ENCODE measurements at places on chromosomes 7 and 10.

DNA sequence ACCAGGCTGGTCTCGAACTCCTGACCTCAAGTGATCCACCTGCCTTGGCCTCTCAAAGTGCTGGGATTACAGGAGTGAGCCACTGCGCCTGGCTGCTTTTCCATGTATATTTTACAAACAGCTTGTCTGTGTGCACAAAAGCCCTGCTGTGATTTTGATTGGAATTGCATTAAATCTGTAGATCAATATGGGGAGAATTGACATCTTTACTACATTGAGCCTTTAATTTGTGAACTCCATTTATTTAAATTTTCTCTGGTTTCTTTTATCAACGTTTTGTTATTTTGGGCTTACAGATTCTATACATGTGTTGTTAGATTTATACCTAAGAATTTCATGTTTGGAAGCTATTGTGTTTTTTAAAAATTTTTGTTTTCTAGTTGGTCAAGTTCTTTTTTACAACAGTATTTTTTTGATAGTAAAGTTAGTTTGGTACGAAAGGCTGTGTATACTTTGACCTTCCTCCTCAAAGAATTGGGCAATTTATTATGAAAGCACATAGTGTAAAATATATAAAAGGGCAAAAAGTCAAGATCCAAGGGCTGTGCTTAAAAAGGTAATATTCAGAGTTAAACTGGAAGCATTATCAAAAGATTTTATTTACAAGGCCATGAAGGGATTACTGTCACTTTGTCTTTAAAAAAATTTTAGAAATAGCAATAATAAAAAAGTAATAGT lies 92.8 kb downstream of the STK31 start:
- ATAC-seq: no peak

- ATAC-seq: no peak
Measured at GRCh38 chr7:159125955-159126270, 18.8 kb downstream of the VIPR2 start.

DNA sequence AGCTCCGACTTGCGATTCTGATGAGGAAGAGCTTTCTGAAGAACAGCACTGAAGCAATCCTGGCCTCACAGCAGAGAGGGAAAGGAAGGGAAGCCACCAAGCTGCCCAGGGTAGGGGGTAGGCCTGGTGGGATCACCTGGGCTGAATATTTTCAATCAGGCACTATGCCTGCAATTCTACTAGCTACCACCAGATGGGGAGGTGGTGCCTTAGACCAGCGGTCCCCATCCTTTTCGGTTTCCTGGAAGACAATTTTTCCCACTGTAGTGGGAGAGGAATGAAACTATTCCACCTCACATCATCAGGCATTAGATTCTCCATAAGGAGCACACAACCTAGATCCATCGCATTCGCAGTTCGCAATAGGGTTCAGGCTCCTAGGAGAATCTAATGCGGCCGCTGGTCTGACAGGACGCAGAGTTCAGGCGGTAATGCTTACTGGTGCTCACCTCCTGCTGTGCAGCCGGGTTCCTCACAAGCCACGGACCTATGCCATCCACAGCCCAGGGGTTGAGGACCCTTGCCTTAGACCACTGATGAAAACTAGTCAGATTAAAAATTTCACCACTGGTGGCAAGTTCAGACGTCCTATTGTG lies 2.7 kb downstream of the LRRC20 start:
- no peak for ATAC-seq

DNA sequence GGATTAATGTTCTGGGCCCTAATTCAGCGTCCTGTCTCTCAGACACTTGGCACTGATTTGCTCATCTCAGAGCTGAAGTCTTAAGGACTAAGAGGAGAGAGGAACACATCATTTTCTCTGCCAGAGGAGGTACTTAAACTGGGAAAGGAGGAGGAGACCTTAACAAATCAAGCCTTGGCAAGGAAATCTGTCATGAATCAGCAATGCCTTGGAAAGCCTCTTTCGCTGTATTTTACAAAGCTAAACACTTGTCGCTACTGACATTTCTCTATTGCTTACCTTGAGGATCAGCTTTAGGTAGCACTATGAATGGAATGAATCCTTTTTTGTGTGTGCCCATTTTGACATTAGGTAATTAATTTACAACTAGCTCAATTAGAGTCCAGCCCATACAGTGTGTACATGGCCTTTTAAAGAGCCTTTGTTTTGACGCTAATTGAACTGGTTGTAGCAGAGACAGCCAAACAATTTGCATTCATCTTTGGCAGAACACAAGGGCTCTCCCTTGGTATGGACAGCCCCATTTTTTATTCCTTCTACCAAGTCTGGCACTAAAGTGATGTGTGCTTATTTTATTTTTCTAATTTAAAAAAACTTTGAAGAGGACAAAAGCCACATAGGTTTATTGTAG lies 37.4 kb downstream of the AUTS2 start:
- ATAC-seq: no peak

GRCh38 chr10:114103284-114103683 lies 59.6 kb downstream of the ADRB1 start:
- ATAC-seq: no peak

- ATAC-seq: peak; percentile 16
Measured at GRCh38 chr7:100966542-100967291, 2.6 kb upstream of the MUC12 start.

GRCh38 chr10:52746169-52746568 lies 26.4 kb downstream of the MBL2 start:
- no peak for ATAC-seq

GRCh38 chr10:66804962-66805361 lies 120.9 kb upstream of the LRRTM3 start:
- no peak for ATAC-seq

- ATAC-seq: no peak
Measured at GRCh38 chr7:40870108-40870507, 735.3 kb downstream of the SUGCT start.

DNA sequence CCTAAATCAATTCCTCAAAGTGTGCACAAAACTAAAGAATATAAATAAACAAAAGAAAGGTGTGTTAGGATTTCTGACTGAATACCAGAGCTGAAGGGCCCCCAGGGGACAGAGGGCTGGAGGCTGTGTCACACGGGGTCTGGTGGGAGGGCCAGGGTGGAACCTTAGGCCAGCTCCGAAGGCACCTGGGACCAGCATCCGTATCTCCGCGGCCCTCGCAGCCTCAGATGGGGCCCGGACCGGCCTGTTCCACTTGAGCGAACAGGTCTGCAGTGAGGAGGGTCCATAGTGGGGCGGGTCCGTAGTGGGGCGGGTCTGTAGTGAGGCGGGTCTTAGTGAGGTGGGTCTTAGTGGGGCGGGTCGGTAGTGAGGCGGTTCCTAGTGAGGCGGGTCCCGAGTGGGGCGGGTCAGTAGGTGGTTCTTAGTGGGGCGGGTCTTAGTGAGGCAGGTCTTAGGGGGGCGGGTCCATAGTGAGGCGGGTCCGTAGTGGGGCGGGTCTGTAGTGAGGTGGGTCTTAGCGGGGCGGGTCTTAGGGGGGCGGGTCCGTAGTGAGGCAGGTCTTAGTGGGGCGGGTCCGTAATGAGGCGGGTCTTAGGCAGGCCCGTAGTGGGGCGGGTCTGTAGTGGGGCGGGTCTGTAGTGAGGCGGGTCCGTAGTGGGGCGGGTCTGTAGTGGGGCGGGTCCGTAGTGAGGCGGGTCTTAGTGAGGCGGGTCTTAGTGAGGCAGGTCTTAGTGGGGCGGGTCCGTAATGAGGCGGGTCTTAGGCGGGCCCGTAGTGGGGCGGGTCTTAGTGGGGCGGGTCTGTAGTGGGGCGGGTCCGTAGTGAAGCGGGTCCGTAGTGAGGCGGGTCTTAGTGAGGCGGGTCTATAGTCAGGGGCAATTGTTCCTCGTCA lies 15.1 kb downstream of the GPR146 start:
- peak; percentile 44 for ATAC-seq

DNA sequence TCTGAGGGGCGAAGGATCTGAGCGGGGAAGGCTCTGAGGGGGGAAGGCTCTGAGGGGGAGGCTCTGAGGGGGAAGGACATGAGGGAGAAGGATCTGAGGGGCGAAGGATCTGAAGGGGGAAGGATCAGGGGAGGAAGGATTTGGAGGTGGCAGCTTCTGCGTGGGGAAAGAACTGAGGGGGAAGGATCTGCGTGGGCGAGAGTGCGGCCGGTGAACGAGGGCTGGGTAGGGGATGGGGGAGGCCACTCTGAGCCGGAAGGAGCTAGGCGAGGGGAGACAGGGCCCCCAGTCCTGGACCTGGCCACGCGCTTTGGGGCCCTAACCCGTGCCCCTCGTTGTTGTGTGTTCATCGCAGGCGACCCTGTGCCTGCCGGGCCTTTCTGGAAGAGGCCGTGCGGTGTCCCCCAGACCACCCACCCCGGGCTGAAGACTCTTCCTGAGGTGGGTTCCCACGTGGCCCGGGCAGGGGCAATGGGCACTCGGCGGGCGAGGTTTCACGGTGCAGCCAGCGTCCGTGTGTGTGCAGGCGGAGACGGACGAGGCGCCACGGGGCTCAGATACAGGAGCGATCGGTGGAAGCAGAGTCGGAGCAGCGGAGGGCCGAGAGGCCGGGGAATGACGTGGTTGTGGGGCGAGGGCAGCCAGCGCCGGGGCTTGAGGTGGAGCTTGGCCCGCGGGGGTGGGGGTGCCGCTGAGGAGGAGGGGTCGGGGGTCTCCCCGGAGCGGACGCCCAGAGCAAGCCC lies 2.0 kb downstream of the CALY start:
- peak; percentile 46 for ATAC-seq

DNA sequence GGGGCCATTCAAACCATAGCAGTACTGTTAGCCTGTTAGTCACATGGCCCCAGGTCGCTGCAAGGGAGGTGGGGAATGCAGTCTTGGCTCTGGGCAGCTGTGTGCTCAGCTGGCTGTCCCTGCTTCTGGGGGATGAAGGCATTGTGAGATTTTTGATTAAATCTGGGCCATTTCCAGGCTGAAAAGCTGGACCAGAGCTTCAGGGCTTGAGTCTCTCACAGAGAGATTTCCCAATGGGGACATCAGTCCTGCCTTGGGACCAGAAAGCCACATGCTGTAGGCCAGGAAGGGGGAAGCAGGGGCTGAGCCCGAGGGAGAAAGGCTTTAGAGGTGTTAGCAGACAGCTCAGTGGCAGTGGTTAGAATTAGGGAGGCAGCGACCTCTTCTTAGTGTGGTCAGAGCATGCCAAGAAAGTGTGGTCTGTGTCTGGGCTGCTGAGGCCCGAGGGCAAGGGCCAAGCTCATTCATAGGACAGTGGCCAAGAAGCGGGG lies 33.6 kb downstream of the PALD1 start:
- no peak for ATAC-seq

DNA sequence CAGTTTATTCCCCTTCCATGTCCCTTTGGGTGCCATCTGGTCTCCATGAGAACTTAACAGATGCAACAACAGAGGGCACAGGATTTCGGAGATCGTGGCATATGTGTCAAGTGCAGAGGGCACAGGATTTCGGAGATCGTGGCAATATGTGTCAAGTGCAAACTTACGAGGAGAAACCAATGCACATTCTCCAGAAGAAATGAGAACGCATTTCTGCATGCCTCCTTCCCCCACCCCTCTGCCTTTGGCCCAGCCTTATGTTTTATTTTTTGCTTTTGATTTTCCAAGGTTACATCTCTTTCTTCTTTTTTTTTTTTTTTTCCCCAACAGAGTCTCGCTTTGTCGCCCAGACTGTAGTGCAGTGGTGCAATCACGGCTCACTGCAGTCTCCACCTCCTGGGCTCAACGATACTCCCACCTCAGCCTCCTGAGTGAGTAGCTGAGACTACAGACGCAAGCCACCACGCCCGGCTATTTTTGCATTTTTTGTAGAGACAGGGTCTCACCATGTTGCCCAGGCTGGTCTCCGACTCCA lies 586 bp upstream of the ANKRD26 start:
- ATAC-seq: peak; percentile 25

DNA sequence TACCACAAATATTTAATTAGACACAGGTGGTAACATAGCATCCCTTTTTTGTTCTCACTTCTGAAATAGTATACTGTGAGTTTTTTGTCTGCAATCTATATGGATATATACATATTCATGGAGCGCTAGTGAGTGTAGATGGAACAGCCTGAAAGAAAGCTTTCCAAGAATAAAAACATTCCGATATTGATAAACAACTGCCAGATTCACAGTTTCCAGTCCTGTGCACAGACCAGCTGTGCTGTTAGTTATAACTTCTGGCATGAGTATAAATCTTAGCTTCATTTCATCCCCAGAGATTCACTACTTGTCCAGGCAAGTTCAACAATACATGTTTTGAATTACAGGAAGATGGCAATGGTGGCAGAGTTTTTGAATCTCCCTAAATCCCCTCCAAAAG lies 467.1 kb upstream of the STEAP1 start:
- no peak for ATAC-seq

- ATAC-seq: no peak
Measured at GRCh38 chr7:40793132-40793531, 658.3 kb downstream of the SUGCT start.

- no peak for ATAC-seq
Measured at GRCh38 chr7:136692221-136692620, 176.2 kb upstream of the CHRM2 start.

DNA sequence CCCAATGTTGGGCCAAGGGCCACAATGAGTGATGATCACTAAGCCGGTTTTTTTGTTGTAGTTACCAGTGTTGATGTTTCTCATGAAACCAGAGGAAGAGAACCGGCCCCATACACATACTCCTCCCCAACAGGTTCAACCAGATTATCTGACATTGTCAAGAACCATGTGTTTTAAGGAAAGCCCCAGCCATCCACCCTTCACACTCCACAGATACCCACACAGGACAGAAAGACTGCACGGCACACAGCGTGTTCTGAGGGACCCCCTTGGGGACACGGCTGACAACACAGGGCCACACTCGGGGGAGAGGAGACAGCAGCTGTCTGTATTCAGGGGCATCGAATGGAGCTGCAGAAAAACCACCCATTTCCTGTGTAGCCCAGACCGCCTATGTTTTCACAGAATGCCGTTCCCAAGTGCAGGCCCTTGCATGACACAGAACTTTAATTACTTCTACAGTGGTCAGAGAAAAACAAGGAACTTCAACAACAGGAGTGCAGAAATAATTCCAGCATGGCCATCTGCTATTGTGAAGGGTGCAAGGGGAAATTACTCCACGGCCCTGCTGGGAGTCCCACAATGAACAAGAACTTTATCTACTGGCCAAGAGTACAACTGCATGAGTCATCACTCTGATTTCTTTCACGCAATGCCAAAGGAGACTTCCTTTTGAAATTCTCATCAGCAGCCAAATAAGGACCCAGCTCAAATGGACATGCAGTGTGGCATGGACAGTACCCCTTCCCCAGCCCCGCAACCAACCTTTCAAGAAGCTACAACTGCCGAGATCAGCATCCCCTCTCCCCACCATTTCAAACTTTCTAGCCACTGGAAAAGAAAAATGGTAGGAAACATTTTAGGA lies 2.3 kb downstream of the KLF6 start:
- peak; percentile 27 for ATAC-seq

GRCh38 chr7:107394831-107395230 lies 75.0 kb upstream of the GPR22 start:
- no peak for ATAC-seq

DNA sequence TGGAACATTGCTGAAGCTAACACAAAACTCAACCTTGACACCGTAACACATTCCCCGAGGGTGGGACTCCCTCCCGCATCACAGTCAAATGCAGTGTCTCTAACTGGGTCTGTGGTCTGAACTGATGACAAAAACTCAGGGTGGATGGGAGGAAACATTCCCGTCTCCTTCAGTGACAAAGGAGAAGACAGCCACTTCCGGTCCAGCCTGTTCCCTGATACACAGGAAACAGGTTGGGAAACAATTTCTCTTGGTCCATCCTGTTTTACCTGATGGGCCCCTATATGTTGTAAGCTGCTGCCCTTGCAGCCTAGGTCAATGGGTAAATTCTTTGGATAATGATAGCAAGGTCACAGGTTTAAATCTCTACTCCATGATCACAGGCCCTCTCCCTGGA lies 20.4 kb downstream of the SLC13A4 start:
- no peak for ATAC-seq
